HuH-7 (cell line): ENCODE measurements at places on chromosomes 4 and X.

- DNase-seq, result no peak
Observed at GRCh38 chr4:183164963-183165362, 65.9 kb downstream of the WWC2 start.

- no peak for DNase-seq
Observed at GRCh38 chr4:183773790-183774189, 114.7 kb downstream of the TRAPPC11 start.

GRCh38 chr4:71049395-71049794 is 55.9 kb downstream of the DCK start:
- no peak for DNase-seq

DNA sequence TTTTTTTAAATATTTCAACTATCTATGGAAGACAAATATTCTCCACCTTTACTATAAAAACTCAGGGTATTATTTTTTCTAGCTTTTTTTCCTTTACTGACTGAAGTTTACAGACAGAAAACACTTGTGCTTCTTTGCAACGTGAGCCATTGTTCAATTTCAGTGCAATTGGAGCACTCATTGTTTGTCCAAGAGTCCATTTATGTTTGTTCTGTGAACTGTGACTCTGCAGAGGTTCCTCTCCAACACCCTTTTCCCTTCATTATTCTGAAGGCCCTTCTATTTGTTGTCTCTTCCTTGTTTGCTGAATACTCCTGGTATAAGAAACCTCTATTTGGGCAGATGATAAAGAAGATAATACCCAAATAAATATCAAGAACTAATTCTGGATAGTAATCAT is 37.4 kb downstream of the DAPP1 start:
- DNase-seq, result no peak

DNA sequence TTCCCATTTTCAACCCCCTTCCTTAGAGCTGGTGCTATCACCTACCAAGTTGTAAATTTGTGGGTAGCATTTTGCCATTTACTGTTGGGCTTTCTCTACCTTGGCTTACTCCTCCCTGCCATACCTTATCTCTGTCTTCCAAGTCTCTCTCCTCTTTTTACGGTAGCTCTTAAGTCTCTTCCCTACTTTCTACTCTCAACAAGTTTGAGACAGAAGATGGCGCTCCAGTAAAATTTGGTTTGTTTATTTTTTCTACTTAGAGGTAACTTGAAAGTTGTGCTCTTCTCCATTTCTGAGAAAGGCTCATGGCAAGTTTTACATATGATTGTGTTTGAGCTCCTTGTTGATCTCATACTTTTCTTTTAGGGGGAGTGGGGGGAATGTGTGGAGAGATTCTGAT is 1508.1 kb downstream of the TECRL start:
- no peak for DNase-seq

DNA sequence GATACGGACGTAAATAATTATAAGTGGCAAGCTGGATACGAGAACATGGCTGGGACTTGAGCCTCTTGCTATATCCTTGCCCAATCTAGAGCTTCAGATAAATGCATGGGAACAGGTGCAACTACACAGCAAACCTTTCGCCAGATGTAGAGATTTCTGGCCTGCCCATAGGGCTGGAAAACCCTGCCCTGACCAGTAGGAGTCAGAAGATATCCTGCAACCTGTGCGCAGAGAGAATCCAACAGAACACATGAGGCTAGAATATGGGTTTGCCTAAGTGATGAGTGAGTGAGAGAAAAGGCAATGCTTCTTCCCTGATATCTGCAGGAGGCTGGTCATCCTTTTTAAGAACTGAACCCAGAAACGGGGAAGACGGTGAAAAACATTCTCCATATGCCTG is 805.3 kb upstream of the TENM3 start:
- no peak for DNase-seq

DNA sequence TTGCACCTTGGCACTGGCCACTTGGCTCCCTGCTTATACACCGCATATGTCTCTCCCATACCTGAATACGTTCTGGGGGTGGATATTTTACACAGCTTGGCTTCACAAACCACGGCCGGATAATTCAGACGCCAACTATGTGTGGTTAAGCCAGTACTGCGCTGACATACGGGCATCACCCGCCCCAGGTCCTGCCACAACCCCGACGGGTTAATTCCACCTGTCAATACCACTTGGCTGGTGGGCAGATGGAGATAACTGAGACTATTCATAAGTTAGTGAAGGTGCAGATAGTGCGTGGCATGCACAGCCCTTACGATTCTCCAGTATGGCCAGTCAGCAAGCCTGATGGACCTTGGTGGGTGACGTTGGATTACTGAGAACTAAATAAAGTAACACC is 696.3 kb upstream of the AGA start:
- DNase-seq, result no peak

GRCh38 chr4:173014113-173014558 is 154.5 kb upstream of the GALNT7 start:
- DNase-seq, result peak; percentile 36

DNA sequence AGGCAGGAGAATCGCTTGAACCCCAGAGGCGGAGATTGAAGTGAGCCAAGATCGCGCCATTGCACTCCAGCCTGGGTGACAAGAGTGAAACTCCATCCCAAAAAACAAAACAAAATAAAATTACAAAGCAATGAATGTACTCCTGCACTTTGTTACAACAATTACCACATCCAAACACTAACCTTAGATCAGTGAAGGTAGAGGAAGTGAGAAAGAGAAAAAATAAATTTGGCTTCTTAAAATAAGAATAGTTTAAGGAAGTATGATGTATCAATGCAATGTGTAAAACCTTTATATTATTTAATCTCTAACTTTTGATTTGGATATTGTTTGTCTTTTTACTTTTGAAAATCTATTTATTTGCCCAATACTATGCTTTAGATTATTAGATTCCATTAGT is 21.7 kb upstream of the CSN1S1 start:
- DNase-seq, result no peak

GRCh38 chr4:10273030-10273429 is 156.4 kb upstream of the WDR1 start:
- no peak for DNase-seq

- DNase-seq, result no peak
Observed at GRCh38 chr4:177957596-177958360, 515.5 kb upstream of the AGA start.

GRCh38 chr4:176340871-176341685 is 21.3 kb downstream of the SPCS3 start:
- no peak for DNase-seq

- DNase-seq, result no peak
Observed at GRCh38 chr4:48205626-48206025, 64.0 kb downstream of the TEC start.

DNA sequence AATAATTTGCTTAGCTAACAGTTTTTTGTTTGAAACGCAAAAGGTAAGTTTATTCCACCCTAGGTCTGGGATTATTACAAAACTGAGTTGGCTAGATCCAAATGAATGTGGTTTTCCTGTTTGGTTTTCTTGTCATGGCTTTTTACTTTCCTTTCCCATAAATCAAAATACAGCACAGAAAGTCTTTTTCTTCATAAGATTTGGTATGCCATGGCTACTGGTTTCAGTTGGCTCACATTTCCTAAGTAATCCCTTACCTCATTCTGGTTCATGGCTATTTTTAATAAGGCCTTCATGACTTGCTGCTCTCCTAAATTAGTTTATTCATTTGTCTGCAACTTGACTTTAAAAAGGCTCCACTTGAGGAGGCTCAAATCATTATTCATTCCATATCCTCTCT is 12.9 kb upstream of the PAK3 start:
- DNase-seq, result no peak

DNA sequence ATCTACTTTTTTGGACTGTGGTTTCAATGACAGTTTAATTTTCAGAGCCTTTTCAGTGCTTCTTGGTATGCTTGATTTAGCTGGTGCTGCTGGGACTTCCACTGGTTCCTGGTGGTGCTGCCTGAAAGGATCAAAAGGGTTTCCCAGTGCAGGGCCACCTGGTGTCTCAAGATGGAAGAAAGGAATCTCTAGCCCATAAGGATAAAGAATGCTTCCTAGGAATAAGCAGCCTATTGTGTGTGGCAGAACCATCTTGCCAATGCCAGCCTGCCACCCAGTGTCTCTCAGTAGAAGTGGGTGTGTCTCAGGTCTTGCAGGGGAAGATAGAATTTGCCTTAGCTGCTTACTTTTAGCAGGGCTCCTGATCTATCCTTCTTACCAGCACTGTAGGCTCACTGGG is 15.0 kb upstream of the RAI2 start:
- no peak for DNase-seq

DNA sequence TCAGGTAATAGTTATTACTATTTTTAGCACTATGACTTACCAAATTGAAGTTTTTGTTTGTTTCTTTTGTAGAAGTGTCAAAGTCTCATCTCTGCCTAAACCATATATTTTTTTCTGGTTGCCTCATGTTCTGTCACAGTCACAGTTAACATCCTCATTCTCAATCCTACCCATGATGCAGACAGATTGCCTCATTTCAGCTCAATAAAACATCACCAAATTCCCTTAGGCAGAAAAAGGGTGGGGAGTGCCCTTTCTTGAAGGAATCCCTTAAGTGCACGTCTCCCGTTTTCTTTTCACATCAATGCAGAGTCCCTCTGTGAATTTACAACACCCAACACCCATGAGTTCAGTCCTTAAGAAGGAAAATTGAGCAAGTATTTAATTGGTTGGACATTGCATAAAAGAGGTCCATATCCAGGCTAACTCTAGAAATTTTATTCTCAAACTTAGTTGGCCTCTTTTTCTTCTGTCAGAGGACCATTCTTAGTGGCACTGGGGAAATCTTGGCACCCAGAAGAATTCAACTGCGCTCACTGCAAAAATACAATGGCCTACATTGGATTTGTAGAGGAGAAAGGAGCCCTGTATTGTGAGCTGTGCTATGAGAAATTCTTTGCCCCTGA is 103.7 kb upstream of the BMPR1B start:
- DNase-seq, result no peak

GRCh38 chr4:98406819-98407218 is 145.6 kb downstream of the RAP1GDS1 start:
- no peak for DNase-seq

DNA sequence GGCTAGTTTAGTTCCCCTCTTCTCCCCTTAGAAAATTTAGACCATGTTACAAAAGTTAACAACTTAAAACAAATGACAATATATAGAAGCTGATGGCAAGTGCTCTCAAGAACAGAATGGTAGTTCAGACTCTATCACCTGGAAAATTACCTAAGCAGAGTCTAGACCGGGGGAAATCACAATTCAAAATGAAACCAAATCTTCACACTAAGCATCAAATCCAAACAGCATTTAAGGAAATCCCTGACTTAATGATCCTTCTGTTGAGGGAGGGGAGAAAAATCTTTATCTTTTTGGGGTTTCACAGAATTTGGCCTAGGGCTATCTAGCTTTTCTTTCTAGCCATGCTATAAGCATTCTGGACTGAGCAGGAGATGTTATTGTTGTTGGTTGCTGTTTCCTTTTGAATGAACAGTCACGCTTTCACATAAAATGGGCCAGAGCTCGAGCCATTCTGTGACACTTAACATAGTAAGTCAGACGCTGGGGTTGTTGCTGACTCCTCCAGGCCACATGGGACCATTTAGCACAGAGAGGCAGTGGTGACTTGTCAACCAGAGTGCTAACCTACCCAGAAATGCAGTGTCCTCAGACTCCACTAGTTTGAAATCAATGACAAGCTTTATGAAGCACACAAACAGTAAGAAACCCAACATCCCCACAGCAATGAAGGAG is 16.0 kb upstream of the LSM6 start:
- DNase-seq, result no peak

DNA sequence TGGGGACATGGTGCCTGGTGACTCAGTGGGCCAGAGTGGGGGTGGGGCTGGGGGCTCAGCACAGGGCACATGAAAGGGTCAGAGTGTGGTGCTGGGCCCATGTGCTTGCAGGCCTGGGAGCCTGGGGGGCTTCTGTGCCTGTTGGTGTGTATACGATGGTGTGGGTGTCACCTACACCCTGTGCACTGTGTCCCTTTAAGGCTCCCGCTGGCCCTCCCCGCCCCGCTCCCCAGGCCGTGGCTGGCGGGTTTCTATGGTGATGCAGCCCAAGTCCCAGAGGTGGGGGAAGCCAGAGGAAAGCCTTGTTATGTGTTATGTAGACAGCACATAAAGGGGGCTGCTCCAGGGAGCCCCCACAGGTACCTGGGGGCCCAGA is 5.5 kb downstream of the L1CAM start:
- no peak for DNase-seq

- DNase-seq, result no peak
Observed at GRCh38 chrX:133983974-133984845, 1.2 kb downstream of the GPC3 start.

DNA sequence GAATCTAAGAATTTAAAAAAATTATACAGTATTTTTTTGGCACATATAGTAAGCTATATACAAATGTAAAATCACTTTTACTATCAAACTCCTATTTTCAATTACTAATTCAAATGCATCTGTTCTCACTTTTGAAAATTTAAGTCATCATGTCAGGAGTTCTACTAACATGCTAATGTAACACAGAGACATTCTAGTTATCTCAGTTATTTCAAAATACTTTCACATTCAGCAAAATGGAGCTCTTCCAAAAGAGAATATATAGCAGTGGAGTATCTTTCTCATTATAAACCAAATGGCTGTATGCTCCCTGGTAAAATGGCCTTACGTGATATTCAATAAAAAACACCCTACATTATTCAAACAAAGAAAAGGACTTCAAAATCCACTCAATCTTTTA is 42.3 kb downstream of the RFC1 start:
- DNase-seq, result no peak

- no peak for DNase-seq
Observed at GRCh38 chr4:105527081-105527480, 25.3 kb upstream of the ARHGEF38 start.

DNA sequence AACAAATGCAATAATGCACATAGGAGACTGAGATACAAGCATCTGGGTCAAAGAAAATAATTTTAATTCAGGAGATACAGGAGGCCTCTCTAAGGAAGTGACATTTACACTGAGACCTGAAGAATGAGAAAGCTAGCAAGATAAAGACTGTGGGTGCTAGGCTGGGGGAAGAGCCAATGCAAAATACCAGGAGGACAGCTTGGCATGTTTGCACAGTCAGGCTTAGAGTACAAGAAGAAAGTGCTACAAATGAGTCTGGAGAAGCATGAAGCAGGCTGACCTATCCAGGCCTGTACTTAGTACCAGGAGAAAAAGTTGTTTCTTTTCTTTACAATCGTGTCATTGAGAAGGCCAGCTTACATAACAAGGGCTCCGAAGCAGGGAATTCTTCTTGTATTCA is 56.9 kb downstream of the GABRB1 start:
- no peak for DNase-seq

DNA sequence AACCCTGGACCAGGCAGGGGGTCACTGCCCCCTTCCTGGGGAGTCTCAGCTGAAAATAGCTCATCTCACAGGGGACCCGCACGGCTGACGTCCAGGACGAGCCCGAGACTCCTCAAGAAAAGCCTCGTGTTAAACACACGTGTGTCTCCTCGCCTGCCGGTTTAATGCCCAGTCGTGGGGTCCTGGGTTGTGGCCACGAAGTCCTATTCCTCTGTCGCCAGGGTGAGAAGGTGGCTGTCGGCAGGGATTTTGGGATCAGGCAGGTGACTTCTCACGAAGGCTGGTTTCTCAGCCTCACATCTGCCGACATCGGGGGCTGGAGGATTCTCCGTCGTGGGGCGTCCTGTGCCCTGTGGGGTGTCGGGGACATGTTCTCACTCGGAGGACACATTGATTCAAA is 44.3 kb upstream of the PPP2R3B start:
- no peak for DNase-seq

- no peak for DNase-seq
Observed at GRCh38 chrX:84479086-84479485, 23.2 kb downstream of the HDX start.

GRCh38 chrX:40102393-40103381 is 4.9 kb upstream of the BCOR start:
- DNase-seq, result no peak
